ENCODE measurements at places on chromosomes 7 and 10.

DNA sequence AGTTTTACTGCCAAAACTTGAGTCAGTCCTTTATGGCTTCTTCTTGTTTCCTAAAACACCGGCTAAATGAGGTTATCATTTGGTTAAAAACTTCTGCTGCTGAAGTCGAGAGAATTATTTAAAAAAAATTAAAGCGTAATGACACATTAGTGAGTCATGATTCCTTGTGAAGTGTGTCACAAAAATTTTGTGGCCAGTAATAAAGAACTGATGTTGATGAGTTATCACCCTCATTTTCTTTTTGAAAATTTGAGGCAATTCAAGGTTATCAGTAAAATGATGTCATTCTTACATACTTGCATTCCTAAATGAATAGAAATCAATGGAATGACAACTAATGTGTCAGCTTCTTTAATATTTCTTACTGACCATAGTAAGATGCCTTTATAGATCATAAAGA lies 427.4 kb downstream of the SORCS3 start:
- DNase-seq, result no peak

DNA sequence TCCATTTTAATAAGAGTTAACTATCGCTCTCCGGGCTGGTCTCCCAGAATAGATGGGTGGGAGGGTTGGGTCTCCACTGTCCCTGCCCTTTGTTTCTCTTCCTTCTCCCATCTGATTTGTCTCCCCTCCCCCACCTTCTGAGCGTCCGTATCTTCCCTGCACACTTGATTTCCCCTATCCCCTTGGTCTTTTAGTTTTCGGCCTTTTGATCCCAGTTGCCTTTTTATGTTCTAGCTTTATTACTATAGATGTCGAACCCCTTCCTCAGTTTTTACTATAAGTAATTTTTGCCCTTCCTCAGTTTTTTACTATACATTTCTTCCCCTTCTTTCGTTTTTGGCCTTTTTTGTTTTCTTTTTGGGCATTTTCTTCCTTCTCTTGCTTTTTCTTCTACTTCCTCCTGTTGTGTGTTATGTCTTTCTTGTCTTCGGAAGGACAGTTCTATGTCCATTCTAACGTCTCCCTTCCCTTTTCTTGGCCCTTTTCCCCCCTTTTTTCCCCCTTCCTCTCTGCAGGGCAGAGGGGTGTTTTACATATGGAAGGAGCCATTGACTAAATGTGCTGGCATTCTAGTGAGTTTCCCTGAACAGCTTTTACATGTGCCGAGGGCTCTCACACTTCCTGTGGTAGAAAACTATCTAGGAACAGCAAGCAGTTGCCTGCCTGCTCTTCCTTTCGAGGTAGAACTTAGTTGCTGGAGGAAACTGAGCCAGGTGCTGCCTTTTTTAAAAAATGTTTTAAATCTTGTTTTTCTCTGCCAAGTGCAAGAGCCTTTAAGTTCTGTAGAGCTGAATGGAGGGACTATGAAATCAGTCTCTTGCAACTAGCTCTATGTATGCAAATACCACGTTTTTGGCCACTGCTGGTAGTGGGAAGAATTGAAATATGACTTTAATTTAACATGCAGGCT lies 2.8 kb downstream of the TET1 start:
- DNase-seq, result peak; percentile 43

DNA sequence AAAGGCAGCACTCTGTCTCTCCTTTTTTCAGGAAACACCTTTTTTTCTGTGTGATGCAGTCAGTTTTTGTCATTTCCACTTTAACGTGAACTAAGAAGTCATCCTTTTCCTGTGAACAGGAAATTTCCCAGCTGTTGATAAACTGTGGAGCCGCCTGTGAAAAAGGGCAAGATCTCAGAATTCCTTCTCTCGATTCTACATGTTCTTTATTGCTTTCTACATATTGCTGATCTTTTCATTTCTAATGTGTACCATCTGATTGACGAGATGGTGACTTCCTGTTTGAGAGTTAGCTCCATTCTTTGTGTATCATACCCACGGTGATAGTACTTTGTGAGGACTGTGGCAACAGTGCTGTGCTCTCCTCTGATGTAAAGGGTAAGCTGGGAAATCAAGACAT lies 50.4 kb downstream of the ADD3 start:
- no peak for DNase-seq

DNA sequence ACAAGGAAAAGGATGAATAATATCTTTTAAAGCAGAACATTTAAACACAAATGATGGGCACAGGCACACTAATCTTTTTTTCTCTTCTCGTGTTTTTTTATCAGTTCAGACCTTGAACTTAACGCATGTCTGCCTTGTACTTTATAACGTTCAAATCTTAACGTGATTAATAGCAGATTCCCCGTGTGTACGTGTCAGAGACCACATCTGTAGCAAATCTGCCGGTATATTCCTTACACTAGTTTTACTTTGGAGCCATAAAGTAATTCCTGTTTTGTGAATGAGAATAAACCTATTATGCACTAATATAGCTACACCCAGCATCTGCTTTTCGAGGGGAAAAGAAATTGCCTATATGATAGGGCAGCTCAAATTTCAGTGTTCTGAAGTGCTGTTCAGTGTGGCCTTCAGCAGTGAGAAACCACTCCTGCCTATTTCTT lies 166.0 kb upstream of the TCF7L2 start:
- DNase-seq, result no peak

GRCh38 chr10:21733710-21734109 lies 199.7 kb downstream of the MLLT10 start:
- DNase-seq, result no peak

GRCh38 chr7:87216701-87217508 lies 2.6 kb downstream of the TMEM243 start:
- no peak for DNase-seq

DNA sequence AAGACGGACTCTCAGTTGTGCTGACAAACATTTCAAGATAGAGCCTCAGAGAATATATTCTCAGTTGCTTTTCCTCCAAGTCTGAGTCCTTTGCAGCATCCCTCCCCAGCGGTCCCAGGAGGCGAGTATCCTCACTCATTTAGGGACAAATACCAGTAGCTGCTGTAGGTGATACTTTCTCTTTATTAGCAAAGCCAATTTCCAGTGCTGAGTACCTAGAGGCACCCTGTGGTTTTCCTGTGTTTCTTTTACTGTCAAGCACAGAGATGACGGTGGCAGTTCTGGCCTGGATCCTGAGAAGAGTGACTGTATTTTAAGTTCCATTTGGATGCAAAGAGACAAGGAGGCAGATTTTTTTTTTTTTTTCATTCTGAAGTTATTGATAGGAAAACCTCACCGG lies 1058.4 kb downstream of the SORCS3 start:
- no peak for DNase-seq

- DNase-seq, result peak; percentile 87
These were observed 3.6 kb downstream of the FAM53B start for GRCh38 chr10:124740369-124741280.

GRCh38 chr10:88880282-88881076 lies 434 bp downstream of the STAMBPL1 start:
- peak; percentile 89 for DNase-seq

DNA sequence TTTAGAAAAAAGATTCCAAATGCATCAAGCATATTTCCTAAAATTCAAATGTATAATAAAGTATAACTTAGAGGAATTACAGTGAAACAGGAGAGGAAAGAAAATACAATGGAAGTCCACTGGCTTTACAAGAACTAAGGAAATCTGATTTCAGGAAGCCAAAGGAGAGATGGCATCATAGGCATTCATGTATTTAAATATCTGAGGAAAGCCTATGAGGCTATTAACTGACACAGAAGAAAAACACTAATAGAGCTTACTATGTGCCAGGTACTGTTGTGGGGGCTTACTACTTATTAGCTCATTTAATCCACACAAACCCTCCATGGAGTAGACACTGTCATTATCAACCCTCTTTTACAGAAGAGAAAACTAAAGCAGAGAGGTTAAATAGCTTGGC lies 92.2 kb downstream of the SRPK2 start:
- DNase-seq, result no peak

- DNase-seq, result no peak
These were observed 14.7 kb downstream of the NEUROG3 start for GRCh38 chr10:69558559-69558958.

- DNase-seq, result no peak
These were observed 18.0 kb downstream of the MXI1 start for GRCh38 chr10:110225441-110225755.

- no peak for DNase-seq
These were observed 57.7 kb downstream of the NCAPG2 start for GRCh38 chr7:158646766-158647474.

- peak; percentile 80 for DNase-seq
These were observed 67.0 kb upstream of the VIPR2 start for GRCh38 chr7:159211540-159212182.

GRCh38 chr7:54183055-54183454 lies 359.1 kb upstream of the VSTM2A start:
- DNase-seq, result no peak

- DNase-seq, result peak; percentile 32
These were observed 618 bp upstream of the RELN start for GRCh38 chr7:103989785-103990767.

- DNase-seq, result no peak
These were observed 328.9 kb upstream of the KCND2 start for GRCh38 chr7:119943942-119944600.

DNA sequence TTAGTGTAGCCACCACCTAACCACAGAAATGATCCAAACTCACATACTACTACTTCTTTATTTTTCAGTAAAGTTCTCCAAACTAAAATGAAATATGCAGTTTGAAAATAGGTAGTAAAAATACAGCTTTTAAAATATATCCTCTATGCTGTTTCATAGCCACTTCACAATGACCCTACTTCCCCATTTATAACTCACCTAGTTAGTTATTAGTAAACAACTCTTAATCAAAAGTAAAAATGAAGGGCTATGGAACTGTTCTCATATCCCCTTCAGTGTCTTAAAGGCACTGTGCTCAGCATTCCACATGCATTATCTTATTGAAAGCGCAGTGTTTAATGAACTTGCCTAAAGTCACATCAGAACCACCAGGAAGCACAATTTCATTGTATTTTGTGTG lies 43.5 kb downstream of the KMT2C start:
- DNase-seq, result no peak

DNA sequence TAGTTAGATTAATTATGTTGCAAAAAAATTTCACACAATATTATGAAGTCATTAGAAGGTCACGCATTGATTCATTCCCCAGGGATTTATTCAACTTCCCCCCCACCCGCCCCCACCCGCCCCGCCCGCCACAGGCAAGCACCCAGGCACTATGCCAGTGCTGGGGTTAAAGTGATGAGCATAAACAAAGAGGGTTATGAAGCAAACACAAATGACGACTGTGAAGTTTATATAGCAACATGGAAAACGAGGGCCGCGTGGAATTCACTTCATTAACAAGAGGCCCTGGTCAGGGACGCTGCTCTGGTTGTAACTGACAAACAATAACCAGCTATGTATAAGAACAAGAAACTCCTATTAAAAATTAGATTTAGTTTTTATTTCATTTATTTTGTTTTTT lies 656.5 kb upstream of the COBL start:
- DNase-seq, result no peak

DNA sequence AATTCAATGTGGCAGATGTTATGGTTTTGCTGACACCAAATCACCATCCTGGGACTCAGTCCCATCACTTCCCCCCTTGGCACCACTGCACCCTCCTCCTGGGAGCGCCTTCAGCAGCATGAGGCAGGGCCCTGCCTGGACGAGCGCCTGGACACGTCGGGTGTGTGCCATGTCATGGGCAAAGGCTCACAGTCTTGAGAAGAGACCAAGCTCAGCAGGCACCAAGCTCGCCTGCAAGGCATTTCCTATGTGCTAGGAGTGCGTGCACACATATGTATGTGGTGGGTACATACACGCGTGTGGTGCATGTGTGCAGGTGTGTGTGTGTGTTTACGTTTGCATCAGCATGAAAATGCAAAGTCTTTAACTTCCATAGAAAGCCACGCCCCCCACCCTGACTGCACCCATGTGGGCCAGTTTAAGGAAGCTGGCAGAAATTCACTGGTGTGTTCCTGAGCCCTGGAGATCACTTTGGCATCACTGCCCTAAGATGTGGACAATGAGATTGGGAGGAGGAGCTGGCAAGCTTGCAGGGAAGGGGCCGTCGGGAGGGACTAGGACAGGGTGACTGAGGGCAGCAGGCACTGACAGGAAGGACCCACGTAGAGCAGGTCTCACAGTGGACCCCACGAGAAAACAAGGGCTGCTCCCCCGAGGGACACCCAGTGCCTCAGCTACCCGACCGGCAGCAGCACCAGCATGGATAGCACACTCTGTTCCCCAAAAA lies 169.9 kb upstream of the PPP2R2D start:
- DNase-seq, result no peak
